ENCODE measurements at places on chromosomes 4 and X. TPM values are rescaled to one million over a fixed set of nuclear protein-coding genes. Genes with fewer than 3 reads are reported as not detected.

SASH3 gene
- not detected for total RNA-seq

STARD8 gene
- 0.39 TPM for total RNA-seq

PLXNB3 gene
- total RNA-seq = 0.39 TPM

BTK gene
- not detected for total RNA-seq

AMER1 gene
- 2.4 TPM for total RNA-seq

BEX1 gene
- not detected for total RNA-seq

SERTM2 gene
- total RNA-seq = not detected

XG gene
- total RNA-seq = 25.3 TPM

PAGE4 gene
- total RNA-seq = not detected

Measured in placental epithelial cell (primary cell).